IPS DF 19.7 (cell line): ENCODE measurements at places on chromosomes 2 and 18.

GRCh38 chr2:102630458-102630857, 11.1 kb downstream of the SLC9A2 start:
- DNase-seq, result no peak

DNA sequence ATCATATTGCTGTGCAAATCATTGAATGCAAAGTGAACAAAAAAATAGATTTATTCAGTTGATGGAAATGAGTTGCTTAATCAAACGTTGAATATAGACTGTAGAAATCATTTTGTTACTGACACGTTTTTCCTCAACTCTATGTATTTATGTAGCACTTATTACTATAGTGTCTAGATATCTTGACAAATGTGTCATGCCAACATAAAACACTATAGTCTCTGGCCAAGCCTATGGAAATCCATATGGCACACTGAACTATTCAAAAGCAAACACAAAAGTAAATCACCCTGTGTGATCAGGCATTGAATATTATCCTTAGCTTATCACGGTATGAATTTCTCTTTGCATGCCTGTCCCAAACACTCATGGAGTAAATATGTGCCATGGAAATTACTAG, 131.3 kb downstream of the ZNF804A start:
- DNase-seq, result no peak

DNA sequence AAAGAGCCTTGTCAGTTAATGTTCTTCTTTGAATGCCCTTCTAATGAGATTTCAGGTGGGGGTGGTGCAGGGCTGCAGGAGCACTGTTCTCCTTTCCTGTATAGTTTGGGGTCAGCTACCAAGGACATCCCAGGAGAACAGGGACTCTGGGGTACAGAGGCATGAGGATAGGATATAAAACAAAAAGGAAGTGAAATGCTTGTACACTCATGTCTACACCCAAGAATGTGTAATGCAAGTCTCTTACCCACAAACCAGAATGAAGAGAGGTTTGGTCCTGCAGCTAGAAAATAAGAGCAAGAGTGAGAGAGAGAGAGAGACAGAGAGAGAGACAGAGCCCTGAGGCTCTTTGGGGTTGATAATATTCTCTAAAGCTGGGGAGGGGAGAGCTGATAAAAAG, 151.8 kb upstream of the KCTD1 start:
- DNase-seq, result no peak

GRCh38 chr18:770583-770961, 41.5 kb downstream of the YES1 start:
- DNase-seq, result no peak

DNA sequence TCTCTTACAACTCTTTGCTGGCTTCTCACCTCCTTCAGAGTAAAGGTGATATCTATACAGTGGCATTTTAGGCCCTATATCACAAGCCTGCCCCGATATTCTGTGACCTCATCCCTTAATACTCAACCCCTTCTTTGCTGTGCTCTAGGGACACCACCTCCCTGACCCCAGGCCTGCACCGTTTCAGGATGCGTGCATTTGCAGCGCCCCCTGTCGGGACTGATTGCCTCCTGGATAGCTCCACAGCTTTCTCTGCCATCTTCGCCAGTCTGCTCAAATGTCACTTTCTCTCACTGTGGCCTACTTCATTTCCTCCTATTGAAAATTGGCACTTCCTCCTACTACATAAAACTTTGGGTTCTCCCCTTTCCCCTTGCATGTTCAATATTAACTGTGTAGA, 289.6 kb downstream of the SOCS6 start:
- DNase-seq, result no peak

DNA sequence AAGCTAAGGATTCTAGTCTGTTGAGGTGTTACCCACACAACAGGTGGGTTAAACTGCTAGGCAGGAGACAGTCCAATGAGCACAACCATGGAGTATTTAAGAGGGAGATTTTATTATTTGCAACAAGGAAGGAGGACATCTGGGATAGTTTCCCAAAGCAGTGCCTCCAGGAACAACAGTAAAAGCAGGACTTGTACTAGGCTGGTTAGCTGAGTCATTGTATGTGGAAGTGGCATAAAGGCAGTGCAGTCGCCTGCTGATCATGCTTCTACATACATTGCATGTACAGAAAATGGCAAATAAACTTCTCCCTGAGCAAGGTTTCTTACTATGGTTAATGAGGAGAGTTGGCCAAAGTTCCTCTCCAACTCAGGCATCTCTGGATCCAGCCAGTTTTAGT, 46.1 kb upstream of the CYTIP start:
- no peak for DNase-seq

- peak; percentile 7 for DNase-seq
Observed at GRCh38 chr18:44098551-44099098, 582.1 kb upstream of the SETBP1 start.

- no peak for DNase-seq
Observed at GRCh38 chr18:2642771-2643170, 12.8 kb upstream of the SMCHD1 start.

DNA sequence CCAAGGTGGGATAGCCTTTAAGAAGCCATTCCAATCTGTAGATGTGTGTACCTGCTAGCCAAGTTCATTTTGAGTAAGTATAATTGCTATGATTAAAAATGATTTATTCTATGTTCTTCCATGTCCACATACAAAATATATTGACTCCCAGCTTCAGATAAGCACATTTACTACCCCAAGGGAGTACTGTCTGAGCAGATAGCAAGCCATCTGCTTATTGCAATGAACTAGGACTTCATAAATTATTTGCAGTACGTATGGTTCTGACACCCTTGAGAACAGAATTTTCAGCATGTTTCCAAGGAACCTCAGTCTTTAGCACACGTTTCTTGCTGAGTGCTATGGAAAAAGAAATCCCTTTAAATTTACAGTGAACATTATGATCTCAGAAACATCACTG, 28.2 kb downstream of the ABCG5 start:
- DNase-seq, result no peak

DNA sequence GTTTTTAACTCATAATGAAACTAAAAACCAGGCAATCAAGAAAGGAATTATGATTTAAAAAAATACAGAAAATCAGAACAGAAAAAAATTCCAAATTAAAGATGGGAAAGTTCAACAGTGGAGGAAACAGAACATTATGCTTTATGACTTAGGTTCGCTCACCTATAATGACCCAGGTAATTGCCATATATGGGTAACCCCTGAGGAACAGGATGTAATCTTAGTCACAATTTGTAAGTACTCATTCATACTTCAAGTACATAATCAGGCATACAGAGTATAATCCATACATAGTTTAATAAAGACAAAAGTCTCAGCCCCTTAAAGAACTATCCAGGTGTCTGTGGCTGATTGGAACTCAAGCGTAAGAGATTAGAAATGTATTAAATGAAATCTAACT, 159.6 kb downstream of the AFF3 start:
- DNase-seq, result no peak

- DNase-seq, result no peak
Observed at GRCh38 chr2:18650221-18650620, 60.9 kb upstream of the NT5C1B start.

GRCh38 chr2:136990316-136990715, 225.0 kb downstream of the THSD7B start:
- no peak for DNase-seq

DNA sequence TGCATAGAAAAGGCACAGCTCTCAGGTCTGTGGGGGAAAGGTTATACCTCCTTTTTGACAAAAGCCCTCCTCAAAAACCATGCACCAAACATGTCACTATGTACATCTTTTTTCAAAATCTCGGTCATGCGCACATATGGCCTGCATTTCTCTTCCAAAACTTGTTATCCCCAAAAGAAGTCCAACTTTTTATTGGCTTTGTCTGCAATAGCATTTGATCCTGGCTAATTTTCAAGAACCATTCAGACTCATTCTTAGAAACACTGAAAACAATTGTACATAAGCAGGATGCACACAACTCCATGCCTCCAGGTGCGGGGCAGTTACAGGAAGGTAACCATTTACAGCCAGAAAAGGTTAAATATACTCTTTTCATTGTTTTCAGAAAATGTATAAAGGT, 21.9 kb downstream of the SERTAD2 start:
- no peak for DNase-seq

DNA sequence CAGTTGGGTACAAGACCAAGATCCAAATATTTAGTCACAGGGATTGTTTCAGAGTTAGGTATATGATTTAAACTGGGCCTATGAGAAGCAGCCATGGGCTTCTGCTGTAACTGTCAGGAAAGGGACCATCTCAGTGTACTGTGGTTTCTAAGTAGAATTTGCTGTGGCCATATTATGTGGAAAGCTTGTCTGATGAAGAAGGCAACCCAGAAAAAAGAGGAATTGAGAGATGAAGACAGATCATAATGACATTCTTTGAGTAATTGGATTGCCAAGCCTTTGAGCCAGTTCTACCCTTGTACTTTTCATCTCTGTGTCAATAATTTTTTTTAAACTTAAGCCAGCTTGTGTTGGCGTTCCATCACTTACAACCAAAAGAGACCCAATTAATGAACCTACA, 259.6 kb downstream of the NUP35 start:
- no peak for DNase-seq

GRCh38 chr18:60188958-60189357, 183.6 kb downstream of the MC4R start:
- DNase-seq, result no peak

DNA sequence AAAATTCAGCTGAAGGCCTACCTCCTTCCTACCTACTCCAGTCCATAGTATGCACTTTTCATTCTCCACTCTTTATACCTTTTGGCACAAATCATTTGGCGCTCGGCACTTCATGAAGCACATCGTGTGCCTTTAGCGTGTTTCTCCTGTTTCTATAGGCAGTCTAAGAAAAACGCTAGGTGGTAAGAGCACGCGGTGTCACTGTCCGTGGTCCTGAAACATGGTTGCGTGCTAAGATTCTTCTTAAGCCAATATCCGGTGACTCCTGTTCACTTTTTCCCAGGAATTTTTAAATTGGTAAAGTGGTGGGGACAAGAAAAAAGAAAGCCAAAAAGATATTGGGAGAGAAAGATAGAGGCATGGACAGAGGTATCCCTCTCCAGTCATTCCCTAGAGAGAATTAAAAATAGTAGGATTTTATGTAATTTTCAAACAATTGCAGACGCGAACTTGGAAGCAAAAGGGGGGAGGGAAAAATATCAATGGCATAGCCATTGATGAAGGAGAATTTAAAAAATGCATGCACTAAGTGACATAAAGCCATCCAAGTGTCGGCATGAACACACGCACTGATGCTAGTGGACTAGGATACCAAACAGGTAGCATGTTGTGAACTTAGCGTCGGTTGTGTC, 1.4 kb upstream of the CTNNA2 start:
- peak; percentile 30 for DNase-seq

DNA sequence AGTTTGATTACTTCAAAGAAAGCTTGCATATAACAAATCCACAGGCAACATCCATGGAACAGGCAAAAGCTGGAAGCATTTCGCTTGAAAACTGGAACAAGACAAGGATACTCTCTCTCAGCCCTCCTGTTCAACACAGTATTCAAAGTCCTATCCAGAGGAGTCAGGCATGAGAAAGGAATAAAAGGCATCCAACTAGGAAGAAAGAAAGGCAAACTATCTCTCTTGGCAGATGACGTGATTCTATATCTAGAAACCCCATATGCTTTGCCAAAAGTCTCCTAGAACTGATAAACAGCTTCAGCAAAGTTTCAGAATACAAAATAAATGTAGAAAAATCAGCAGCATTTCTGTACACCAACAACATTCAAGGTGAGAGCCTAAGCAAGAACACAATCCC, 34.1 kb upstream of the MC4R start:
- no peak for DNase-seq

GRCh38 chr2:955829-956731, 5.4 kb downstream of the SNTG2 start:
- no peak for DNase-seq

DNA sequence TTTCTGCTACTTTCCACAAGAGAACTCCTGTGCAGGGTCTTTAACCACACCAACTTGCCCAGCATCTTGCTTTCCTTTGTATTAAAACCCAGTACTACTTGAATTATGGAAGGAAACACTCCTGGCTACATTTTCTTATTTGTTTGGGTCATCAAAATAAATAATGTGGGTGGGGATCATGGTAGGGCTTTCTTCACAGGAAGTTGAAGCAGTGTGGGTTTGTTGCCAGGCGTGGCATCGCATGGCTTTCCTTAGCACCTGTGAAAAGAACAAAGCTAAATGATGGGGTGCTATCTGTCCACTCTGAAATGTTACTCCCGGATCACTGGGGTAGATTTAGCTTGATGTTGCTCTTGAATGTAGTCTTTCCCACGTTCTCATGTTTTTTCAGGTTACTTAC, 18.7 kb downstream of the ARHGAP25 start:
- DNase-seq, result no peak

- no peak for DNase-seq
Observed at GRCh38 chr18:57023275-57023882, 123.5 kb upstream of the BOD1L2 start.

GRCh38 chr2:66455490-66455889, 20.6 kb downstream of the MEIS1 start:
- DNase-seq, result no peak

DNA sequence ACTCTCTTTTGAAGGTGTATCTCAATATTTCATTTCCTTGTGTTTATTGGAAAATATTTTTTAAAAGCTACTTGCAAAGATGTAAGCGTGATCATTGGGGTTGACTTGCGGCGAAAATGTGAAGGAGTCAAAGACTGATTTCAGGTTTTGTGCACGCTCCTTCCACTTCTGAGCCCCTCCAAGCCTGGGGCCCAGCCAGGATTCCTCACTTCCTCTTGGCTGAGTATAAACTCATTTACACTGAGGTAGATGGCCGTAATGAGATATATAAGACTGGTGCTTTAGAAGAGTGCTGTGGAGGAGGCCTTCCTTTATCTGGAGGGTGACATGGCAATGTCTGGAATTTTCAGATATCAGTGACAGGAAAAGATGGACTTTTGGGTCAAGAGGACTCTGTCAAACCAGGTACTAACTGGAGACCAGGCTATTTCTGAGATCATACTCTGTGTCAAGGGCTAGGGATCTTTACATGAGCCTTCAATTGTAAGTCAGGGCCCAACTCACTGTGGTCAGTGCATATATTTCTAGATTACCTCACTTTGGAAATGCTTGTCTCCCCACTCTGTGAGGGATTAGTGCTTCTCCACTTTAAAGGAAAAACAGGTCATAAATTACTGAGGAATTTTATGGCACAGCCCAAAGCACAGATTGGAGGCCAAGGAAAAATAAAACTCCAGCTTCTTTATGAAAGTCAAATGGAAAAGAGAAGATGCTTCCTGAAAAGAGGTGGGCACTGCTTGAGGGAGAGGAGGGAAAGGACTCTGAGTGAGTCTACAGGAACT, 22.8 kb downstream of the PRKCE start:
- no peak for DNase-seq

DNA sequence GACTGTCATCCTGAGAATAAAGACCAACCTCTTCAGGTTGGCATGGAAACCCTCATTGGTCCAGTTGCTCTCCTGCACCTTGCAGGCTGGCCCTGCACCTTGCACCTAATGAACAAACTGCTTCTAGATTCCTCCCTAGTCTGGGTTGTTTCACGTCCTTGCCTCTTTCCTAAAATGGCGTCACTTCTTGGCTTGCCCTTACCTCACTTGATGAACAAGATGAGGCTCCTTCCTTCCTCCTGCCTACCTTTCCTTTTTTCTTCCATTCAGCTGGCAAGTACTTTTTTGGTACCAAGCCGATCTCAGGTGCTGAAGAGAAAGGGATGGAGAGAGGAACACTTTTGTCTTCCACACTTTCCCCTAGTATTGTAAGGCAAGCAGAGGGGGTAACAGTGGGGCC, 74.5 kb downstream of the MYCN start:
- DNase-seq, result no peak
